Retinal pigment epithelial cell (primary cell): ENCODE measurements at places on chromosomes 7 and 10.

GRCh38 chr7:139869886-139870285 lies 40.8 kb downstream of the TBXAS1 start:
- no peak for DNase-seq

- no peak for DNase-seq
Observed at GRCh38 chr10:101780187-101780817, 2.9 kb downstream of the NPM3 start.

DNA sequence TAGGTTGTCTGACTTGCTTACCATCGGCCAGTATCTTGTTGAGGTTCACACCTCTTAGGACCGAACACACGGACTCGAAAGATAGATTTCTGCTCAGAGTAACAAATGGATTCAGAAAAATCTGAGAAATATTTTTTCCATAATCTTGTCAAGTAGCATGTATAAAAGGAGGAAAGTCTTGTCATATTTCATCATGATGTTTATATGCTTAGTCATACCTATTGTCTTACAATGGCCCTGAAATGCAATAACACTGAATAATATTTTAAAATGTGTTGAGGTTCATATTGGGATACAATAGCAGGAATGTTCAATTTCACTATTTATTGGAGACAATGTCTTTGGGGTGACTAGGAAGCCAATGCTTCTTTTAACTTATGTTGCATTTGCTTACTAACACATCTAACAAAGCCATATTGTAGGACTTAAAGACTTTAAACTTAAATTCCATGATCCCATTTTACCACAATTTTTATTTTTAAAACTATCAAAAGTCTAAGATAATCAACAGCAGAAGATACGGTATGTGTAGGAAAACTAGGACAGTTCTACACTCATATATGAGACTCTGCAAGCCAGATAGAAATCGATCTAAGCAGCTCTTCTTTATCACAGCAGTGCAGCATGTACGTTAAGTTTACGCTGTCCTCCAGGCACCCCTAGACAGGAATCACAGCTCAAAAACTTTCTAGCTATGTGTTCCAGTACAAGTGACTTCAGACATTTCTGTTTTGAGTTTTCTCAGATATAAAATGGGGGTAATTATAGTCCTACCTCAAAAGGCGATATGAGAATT lies 135.7 kb upstream of the CAV2 start:
- no peak for DNase-seq

- DNase-seq: no peak
Observed at GRCh38 chr7:100588438-100588837, 2.3 kb downstream of the FBXO24 start.

- no peak for DNase-seq
Observed at GRCh38 chr10:70820976-70821750, 5.4 kb downstream of the SGPL1 start.

GRCh38 chr7:150325110-150325611 lies 1.8 kb upstream of the ACTR3C start:
- DNase-seq: no peak

DNA sequence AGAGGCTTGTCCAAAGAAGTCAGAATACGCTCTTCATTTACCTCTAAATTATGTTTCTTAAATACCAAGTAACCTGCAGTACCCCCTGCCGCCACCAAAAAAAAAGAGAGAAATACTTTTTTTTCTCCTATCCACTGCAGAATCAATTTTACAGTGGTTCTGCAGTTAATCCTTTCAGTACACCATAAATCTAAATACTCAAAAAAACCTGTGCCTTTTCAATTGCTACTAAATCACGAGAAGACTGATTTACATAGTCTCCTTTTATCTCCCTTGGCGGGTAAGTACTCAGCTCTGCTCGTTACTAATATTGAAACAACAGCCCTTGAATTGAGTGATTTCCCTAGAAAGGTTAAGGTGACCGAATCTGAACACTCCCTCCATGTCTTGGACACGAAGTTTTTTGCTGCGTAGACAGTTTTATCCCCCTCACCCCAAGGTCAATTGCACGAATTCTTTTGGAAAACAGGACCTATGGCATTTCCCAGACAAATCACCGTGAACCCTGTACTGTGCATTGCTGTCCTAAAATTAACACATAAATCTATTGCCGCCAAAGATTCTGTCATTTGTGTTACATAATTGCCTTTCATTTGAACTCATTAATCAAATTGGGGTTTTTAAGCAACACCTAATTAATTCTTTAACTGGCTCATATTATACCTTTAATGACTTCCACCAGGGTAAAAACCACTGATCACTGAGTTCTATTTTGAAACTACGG lies 512 bp upstream of the VIM start:
- no peak for DNase-seq

DNA sequence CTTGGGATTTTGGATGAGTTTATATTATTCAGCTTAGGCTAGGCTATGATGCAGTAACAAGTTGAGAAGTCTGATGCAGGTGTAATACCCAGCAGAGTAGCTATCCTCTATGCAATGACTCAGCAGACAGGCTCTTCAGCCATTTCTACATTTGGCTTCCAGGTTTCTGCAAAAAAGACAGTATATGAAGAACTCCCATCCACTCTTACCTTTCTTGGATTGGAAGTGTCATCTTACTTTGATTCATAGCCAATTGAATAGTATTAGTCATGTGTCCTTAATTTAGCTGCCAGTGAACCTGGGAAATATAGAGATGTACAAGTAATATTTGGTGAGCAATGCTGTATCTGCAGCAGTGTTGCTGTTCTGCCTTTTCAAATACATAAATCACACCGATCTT lies 127.8 kb upstream of the NPSR1 start:
- DNase-seq: no peak
